Diencephalon (tissue), 1 donor: ENCODE measurements at places on chromosomes 2 and 18. TPM values are rescaled to one million over a fixed set of nuclear protein-coding genes. Genes with fewer than 3 reads are reported as not detected.

Gene BOLL
- 1.4 TPM for total RNA-seq

Gene KYNU
- 0.23 TPM for total RNA-seq

Gene MAP4K4
- 194 TPM for total RNA-seq

Gene CDK15
- 0.92 TPM for total RNA-seq

Gene CBLN2
- total RNA-seq, result 127 TPM
